A549 treated with Hydrocortisone at 1 μM for 4 hours (cell line): ENCODE measurements at places on chromosomes 5 and 9. TPM values are rescaled to one million over a fixed set of nuclear protein-coding genes. Genes with fewer than 3 reads are reported as not detected.

FBN2 gene
- total RNA-seq: 12.6 to 23.1 TPM (median 18.3 TPM) in 5 replicates

LRRC19 gene
- total RNA-seq: not detected in 5 replicates

NOXA1 gene
- 0.79 to 1.8 TPM (median 1.7 TPM) in 5 replicates for total RNA-seq

ABO gene
- not detected in 5 replicates for total RNA-seq

PCDHGA7 gene
- 0.57 to 1.2 TPM (median 0.76 TPM) in 5 replicates for total RNA-seq

TLE4 gene
- total RNA-seq: 9.9 to 13.3 TPM (median 11.3 TPM) in 5 replicates

IDNK gene
- 6.2 to 7.6 TPM (median 6.4 TPM) in 5 replicates for total RNA-seq
